ENCODE measurements at places on chromosomes 6 and 20. TPM values are rescaled to one million over a fixed set of nuclear protein-coding genes. Genes with fewer than 3 reads are reported as not detected.

Gene PDYN
- total RNA-seq = not detected

Gene BMP7
- not detected for total RNA-seq

Gene ADAM33
- 6.4 TPM for total RNA-seq

Gene CDH4
- 0.38 TPM for total RNA-seq

DNA sequence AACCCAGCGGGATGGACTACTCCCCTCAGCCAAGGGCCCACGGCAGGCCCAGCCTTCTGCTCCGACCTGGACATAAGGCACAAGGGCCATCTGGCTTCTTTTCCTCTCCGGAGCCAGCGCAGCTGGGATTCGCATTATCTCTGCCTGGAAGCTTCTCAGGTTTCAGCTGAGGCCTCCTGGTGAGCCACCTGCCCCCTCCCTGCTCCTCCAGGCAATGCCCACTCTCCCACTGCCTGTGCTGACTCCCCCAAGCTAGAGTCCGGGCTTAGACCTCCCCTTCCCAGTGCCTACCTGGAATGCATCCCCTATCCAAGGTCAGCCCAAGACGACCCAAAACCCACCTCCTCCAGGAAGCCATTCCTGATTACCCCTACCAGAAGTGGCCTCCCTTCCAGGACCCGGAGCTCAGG lies 60.7 kb downstream of the EZR start:
- no peaks in the 10 kb centered on the region for H3K36me3 ChIP-seq
- no peaks in the 10 kb centered on the region for H3K4me1 ChIP-seq
- no peaks in the 10 kb centered on the region for H3K27me3 ChIP-seq
- DNase-seq = no peak

DNA sequence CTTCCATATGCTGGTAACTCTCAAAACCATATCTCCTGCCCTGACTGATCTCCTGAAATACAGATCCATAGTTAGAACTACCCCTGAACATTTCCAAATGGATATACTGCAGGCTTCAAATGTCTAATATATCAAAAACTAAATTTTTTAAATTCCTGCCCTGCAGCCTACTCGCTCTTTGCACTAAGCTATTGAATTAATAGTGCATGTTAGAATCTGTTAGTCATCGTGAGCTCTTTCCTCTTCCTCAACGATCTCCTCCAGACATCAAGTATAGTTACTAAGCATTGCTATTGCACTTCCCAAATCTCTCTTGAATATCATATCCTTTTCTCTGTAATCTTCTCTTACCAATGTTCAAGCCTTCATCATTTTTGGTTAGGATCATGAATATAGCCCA lies 26.0 kb upstream of the RSPO3 start:
- no peaks in the 10 kb centered on the region for H3K36me3 ChIP-seq
- no peaks in the 10 kb centered on the region for H3K4me1 ChIP-seq
- H3K4me3 ChIP-seq = no peak overlapping the region
- H3K27ac ChIP-seq = no peak overlapping the region
- no peaks in the 10 kb centered on the region for H3K27me3 ChIP-seq
- DNase-seq = no peak

DNA sequence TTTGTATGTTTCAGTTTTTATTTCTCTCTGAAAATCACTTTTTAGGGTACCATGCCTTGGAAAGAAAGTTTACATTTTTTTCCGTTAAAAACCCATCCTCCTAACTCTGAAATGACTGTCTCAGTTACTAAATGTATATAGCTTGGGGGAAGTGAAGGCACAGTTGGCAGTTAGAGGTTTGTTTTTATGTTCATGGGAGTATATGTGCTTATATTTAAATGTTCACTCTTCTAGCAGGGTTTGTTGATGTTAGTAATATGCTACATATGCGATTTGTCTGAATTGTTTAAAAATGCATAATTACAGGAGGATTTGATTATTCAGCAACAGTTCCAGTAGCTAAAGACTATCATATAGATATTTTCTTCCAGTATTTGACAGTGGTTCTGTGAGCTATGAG lies 31.1 kb downstream of the CDKAL1 start:
- H3K27ac ChIP-seq = no peak overlapping the region
- H3K4me1 ChIP-seq = peaks cover 9% of the 10 kb centered on the region
- no peak for DNase-seq
- no peaks in the 10 kb centered on the region for H3K27me3 ChIP-seq
- no peak overlapping the region for H3K4me3 ChIP-seq
- H3K36me3 ChIP-seq = no peaks in the 10 kb centered on the region

GRCh38 chr20:42444799-42445198 lies 744.9 kb downstream of the PTPRT start:
- no peaks in the 10 kb centered on the region for H3K36me3 ChIP-seq
- DNase-seq = no peak
- no peaks in the 10 kb centered on the region for H3K4me1 ChIP-seq
- no peak overlapping the region for H3K27ac ChIP-seq
- no peaks in the 10 kb centered on the region for H3K27me3 ChIP-seq
- H3K4me3 ChIP-seq = no peak overlapping the region

DNA sequence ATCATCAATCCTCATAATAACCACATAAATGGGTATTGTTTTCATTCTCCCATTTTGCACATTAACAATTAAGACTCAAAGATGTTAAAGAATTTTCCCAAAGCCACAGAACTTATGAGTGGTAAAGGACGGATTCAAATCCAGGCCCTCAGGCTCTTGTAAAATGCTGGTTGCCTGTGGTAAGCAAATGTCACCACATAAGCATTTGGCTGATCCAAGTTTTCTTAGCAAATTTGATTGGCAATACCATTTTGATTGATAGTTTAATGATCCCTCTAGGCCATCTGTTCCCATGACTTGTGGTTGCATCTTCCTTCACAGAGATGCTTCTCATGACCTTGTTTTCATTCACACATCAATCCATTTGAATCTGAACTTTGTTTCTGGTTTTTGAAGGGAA lies 252.0 kb upstream of the RIN2 start:
- H3K4me3 ChIP-seq = no peak overlapping the region
- H3K36me3 ChIP-seq = no peaks in the 10 kb centered on the region
- peaks cover 8% of the 10 kb centered on the region for H3K4me1 ChIP-seq
- H3K27me3 ChIP-seq = no peaks in the 10 kb centered on the region

- no peaks in the 10 kb centered on the region for H3K27me3 ChIP-seq
- H3K36me3 ChIP-seq = no peaks in the 10 kb centered on the region
- no peak overlapping the region for H3K27ac ChIP-seq
- DNase-seq = no peak
- H3K4me1 ChIP-seq = peaks cover 7% of the 10 kb centered on the region
These were observed 16.4 kb upstream of the PKIG start for GRCh38 chr20:44566018-44566417.

GRCh38 chr6:117555882-117556498 lies 46.3 kb downstream of the GOPC start:
- DNase-seq = no peak
- H3K27ac ChIP-seq = no peak overlapping the region
- H3K4me3 ChIP-seq = no peak overlapping the region
- peaks cover 6% of the 10 kb centered on the region for H3K4me1 ChIP-seq
- H3K27me3 ChIP-seq = no peaks in the 10 kb centered on the region
- no peaks in the 10 kb centered on the region for H3K36me3 ChIP-seq

DNA sequence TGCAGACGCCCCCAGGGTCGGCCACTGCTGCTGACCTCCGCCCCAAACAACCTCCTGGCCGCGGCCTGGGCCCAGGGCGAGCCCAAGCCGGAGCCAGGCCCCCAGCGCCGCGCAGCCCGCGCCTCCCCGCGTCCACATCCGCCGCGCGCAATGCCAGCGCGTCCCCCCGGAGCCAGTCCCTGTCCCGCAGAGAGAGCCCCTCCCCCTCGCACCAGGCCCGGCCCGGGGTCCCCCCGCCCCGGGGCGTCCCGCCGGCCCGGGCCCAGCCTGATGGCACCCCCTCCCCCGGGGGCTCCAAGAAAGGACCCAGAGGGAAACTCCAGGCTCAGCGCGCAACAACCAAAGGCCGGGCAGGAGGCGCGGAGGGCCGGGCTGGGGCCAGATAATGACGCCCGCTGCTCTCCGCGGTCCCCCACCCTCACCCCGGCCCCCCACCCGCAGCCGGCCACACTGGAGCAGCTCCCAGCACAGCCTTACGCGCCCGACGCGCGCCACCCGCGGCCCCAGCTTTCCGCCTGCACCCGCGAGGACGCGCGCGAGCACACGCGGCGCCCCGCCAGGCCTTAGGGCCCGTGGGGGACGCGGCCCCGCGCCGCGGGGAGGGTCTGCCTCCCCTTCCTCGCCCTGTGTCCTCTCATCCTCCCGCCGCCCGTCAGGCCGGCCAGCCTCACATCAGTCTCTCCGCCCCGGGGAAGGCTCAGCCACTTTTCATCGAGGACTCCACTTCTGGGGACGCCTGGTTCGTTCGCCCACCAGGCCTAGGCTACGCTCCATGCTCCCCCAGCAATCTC lies 12.9 kb upstream of the SLC22A7 start:
- no peaks in the 10 kb centered on the region for H3K27me3 ChIP-seq
- no peak overlapping the region for H3K27ac ChIP-seq
- H3K4me1 ChIP-seq = no peaks in the 10 kb centered on the region
- H3K4me3 ChIP-seq = no peak overlapping the region
- DNase-seq = no peak

GRCh38 chr6:45614488-45615285 lies 237.0 kb upstream of the SUPT3H start:
- no peak for DNase-seq
- H3K4me3 ChIP-seq = no peak overlapping the region
- H3K27me3 ChIP-seq = no peaks in the 10 kb centered on the region
- no peaks in the 10 kb centered on the region for H3K36me3 ChIP-seq
- H3K4me1 ChIP-seq = no peaks in the 10 kb centered on the region
- no peak overlapping the region for H3K27ac ChIP-seq

GRCh38 chr20:56004611-56005388 lies 519 bp downstream of the CBLN4 start:
- no peak overlapping the region for H3K27ac ChIP-seq
- H3K4me3 ChIP-seq = no peak overlapping the region
- H3K36me3 ChIP-seq = no peaks in the 10 kb centered on the region
